ENCODE measurements at places on chromosomes 3 and 15.

GRCh38 chr3:13400114-13400673, 19.9 kb downstream of the NUP210 start:
- DNase-seq = no peak

DNA sequence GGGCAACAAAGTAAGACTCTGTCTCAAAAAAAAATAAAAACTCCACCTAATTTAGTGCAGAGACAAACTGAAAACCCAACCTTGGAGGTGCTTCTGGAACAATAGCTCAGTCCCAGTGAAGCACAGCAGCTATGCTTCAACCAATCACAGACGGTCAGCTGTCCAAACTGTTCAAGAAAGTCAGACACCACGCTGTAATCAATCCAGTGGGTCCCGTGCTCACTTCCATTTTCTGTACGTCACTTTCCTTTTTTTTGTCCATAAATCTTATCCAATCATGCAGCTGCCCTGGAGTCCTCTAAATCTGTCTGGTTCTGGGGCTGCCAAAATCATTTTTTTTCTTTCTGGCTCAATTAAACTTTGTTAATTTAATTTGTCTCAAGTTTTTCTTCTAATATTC, 93.6 kb upstream of the FAM174B start:
- peak; percentile 75 for DNase-seq

DNA sequence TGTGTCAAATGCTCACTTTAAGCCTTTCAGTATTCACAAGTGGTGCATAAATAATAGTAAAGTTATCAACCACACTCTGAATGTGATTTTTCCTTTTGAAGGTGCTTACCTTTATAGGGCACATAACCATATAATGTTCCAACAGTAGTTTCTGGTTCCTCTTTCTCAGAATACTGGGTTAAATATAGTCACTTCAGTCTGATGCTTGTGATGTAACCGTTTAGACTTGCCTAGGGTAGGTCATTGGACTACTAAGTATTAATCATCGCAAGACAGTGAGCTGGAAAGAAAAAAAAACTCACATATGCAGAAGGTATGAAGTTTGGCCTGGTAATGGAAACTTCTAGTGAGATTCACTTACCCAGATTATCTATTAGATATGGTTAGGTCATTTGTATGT, 1.9 kb downstream of the KBTBD8 start:
- no peak for DNase-seq

GRCh38 chr3:113514265-113514769, 639 bp downstream of the SPICE1 start:
- DNase-seq = no peak

- peak; percentile 33 for DNase-seq
These were observed 1.5 kb downstream of the MSL2 start for GRCh38 chr3:136194409-136195257.

- peak; percentile 40 for DNase-seq
These were observed 115.7 kb upstream of the TSPAN3 start for GRCh38 chr15:77186594-77187011.

GRCh38 chr15:59543721-59544547, 67.6 kb upstream of the GCNT3 start:
- no peak for DNase-seq

DNA sequence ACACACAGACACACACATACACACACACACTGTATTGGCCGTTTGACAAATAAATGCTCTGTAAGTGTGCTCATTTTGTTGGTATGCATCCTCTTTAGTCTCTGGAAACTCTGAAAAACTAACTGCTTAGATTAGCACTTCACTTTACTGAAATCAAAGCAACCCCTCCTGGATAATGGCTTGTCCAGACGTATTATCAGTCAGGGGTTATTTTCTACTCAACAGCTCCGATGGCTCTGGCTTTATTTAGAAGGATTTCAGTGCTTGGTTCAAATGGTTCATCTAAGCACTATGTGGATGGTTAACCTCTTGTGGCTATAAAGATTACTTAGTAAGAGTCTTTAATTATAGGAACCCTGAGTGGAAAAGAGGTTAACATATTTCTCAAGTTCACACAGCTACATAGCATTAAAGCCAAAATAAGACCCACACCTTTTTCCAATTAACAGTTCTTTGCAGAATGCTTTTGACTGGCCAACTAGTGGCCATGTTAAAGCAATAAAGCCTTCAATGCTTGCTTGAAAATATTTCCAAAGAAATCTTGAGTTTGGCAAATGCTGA, 516.1 kb upstream of the NAALADL2 start:
- no peak for DNase-seq
